Smooth muscle cell of the pulmonary artery (primary cell): ENCODE measurements at places on chromosomes 1 and 21. TPM values are rescaled to one million over a fixed set of nuclear protein-coding genes. Genes with fewer than 3 reads are reported as not detected.

The DVL1 gene
- 85.9 and 151 TPM in 2 replicates for total RNA-seq

The COL16A1 gene
- total RNA-seq = 90.8 and 97.8 TPM in 2 replicates

The E2F2 gene
- 0.13 and 0.39 TPM in 2 replicates for total RNA-seq

The ALX3 gene
- not detected in 2 replicates for total RNA-seq

The ITPKB gene
- total RNA-seq = 6.0 and 10.5 TPM in 2 replicates

The C1orf50 gene
- total RNA-seq = 2.9 and 3.3 TPM in 2 replicates

The ACOT11 gene
- 3.6 and 3.8 TPM in 2 replicates for total RNA-seq

The OLFML3 gene
- total RNA-seq = 24.8 and 36.4 TPM in 2 replicates
